ENCODE measurements at places on chromosomes 12 and 14.

GRCh38 chr14:60008042-60008441 lies 83.7 kb upstream of the PCNX4 start:
- no peak for DNase-seq

DNA sequence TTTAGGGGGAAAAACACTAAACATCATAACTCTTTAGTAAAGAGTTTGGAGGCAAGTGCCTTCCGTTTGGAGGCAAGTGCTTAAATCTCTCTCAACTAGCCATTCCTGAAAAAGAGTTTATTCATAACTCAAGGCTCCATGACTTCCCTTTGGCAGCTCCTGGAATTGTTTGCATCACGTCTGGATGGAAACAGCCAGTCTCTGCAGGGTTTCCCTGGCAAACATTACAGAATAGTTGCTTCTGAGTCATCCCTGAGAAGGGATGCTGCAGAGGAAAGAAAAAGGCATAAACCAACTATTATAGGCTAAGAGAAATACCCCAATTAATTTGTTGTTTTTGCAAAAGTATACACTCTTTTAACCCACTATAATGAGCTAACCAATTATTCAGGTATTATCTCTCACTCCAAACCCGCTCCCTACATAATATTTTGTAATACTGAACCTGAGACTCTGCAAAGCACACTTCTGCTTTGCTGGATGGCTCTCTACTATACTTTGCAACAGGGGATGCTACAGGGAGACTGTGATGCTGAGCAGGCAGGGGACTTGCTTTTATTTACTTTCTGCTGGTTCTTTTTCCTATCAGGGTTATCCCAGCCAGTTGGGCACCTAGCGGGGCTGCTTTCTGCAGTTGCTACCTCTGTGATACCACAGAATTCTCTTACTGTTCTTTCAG lies 497.7 kb downstream of the FUT8 start:
- peak; percentile 12 for DNase-seq

- no peak for DNase-seq
Measured at GRCh38 chr14:92734618-92735017, 13.8 kb downstream of the LGMN start.

DNA sequence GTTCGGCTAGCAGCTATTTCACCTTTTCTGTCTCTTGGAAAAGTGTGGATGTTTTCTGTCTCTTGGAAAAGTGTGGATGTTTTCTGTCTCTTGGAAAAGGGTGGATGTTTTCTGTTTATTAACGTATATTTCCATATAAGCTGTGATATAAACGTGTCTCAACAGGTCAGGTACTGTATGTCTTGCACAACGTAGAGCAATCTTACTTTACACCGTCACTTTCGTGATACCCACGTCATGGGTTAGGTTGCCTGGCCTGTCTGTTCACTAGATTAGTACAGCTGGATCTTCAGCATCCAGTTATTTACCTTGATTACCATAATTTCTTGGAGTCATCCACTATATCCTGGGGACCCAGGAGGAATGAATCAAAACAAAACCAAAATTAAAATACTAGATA lies 14.1 kb downstream of the CLEC7A start:
- DNase-seq, result no peak

DNA sequence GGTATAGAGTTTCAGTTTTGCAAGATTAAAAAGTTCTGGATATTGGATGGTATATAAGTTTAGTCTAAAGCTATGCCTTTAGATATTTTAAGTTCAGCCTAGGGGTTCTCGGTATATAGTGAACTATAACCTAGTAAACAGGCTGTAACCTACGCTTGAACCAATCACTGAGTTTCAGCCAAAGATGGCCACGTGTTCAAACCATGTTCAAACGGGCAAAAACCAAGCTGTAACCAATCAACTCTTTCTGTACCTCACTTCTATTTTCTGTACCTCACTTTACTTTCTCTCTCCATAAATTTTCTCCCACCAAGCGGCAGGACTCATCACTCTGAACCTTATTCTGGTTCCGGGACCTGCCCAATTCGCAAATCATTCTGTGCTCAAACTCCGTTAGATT lies 1.4 kb downstream of the TMBIM4 start:
- no peak for DNase-seq

- no peak for DNase-seq
Measured at GRCh38 chr12:6346235-6346832, 4.5 kb upstream of the TNFRSF1A start.

- no peak for DNase-seq
Measured at GRCh38 chr12:69630191-69630590, 19.5 kb upstream of the LRRC10 start.

DNA sequence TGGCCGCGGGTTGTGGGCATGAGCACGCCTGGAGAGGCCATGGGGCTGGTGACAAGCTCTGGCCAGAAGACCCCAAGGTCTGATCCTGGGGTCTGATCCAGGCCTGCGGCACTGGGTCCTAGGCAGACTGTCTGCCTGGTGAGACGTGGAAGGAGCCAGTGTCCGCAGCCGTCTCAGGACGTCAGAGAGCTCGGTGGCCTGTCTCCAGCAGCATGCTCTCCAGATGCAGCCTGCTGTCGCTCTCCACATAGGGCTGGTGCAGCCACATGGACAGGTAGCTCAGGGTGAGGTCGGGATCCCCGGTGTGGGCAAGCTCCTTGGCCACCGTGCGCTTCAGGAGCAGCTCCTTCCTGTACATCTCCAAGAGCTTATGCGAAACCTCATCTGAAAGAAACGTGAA lies 14.3 kb downstream of the CINP start:
- DNase-seq, result no peak

- peak; percentile 37 for DNase-seq
Measured at GRCh38 chr12:65123435-65124063, 2.4 kb upstream of the WIF1 start.

GRCh38 chr12:46946137-46946536 lies 120.3 kb upstream of the SLC38A4 start:
- peak; percentile 77 for DNase-seq

DNA sequence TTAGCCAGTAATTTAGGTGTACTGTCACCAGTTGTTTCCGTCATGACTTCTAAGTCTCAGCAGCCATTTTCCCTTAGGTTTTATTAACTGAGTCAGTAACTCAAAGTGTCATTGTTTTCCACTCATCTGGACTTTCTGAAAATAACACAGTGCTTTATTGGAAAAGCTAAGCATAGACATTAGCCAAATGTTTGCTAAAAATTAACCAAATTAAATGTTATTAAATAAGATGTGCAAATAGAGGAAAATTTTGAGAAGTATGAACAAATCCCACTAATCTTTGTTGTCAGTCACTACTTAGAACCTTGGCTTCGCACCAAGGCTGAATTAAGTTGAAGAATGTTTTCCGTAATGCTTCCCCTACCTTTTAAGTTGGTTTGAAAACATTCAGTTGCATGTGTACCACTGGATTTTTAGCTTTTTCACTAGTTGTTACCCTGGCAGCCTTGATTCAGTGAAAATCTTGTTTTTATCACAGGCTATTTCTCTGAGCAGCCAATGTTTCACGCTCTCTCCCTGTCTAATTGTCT lies 43.0 kb downstream of the BORCS5 start:
- DNase-seq, result no peak

DNA sequence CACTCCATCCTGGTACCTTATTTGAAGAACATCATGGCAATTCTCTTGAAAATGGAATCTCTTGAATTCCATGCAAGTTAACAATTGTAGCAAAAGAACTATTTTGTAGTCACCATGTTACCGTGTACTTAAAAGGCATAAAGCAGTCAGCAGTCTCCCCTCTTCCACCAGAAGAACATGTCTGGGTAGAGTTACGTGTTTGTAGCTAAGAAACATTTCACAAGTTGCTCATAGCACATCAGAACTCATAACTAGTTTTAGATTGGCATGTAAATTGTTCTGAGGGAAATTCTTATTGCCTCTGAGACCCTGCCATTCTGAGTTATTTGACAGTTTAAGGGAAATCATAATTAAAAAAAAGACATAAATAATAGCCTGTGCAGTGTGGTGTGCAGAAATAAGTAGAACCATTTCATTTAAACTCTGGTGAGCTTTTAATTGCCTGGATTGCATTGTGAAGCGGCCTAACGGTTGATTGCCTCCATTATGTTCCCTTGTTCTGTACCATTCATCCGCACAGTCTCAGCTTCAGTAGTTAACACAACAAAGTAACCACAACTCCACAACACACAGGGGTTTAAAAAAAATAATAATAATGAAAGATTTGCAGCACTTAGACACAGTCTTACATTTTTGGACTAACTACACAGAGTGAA lies 2.6 kb downstream of the LMO3 start:
- no peak for DNase-seq

DNA sequence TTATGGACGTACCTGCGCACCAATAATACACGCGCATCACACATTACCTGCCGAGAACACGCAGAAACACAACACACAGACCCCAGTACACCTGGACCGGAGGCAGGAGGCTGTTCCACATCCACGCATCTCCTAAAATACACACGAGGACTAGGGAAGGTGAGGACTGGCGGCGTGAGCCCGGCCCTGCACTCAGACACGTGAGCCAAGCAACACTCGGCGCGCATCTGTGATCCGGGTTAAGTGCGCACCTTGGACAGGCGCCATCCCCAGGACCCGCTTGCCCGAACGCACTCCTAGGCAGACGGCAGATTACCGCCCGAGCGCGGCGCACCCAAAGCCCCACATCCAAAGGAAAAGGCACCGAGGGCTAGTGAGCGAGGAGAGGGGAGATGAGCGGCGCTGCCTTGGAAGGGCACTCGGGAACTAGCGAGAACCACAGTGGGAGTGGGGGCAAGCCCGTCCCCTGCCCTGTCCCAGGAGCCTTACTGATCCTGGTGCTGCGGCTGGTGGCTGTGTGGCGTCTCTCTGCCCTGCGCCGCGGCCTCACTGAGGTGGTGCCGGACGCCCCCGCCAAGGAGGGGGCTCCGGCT lies 417 bp downstream of the GLS2 start:
- peak; percentile 17 for DNase-seq

- no peak for DNase-seq
Measured at GRCh38 chr14:95237958-95238340, 80.6 kb upstream of the DICER1 start.

DNA sequence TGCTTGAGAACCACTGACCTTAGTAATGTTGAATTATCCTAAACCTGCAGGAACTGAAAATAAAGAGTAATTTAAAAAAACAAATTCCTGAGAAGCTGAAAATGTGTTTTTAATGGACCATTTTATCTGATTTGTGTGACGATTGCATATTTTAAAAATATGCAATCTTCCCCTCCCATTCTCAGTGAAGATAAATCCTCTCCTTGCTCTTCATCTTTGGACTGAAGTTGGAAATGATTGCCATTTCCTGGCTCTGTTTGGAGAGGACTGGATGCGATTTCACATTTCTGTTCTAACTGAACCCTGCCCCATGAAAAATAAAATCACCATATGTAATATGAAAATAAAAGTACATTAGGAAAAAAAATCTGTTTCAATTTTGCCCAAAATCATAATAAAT lies 216.3 kb downstream of the SLC6A15 start:
- DNase-seq, result no peak

GRCh38 chr12:107748472-107748871 lies 12.5 kb downstream of the PRDM4 start:
- DNase-seq, result peak; percentile 79

DNA sequence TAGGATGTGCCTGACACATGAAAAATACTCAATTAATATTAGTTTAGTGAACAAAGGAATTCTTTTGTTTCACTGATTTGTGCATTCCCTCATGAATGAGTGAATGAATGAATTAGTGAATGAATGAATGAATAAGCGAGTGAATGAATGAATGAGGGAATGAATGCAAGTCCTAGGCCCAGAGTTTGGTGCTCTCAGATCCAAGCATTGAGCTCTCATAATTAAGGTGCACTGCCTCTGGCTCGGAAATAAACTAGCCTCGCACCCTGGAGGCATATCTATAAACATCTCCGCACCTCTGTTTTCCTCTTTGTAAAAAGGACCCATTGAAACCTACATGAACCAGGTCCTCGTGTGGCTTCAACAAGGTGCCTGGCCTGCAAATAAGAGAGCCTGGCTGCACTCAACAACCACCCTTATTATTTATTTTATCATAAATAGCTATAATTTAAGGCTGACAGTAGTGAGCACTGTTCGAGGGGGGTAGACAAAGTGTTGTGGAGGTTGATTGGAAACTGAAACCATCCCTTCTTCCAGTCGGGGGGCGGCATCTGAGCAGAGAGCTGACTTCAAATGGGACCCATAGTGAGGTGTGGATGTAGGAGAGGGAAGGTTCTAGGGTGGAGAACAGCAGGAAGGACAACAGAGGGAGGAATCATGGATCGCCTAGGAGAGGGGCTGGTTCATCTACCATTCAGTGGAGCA lies 316.8 kb downstream of the BCL11B start:
- DNase-seq, result no peak

- DNase-seq, result no peak
Measured at GRCh38 chr12:19277711-19278110, 148.2 kb downstream of the PLEKHA5 start.

- no peak for DNase-seq
Measured at GRCh38 chr14:96194657-96195431, 9.8 kb upstream of the BDKRB2 start.

- DNase-seq, result peak; percentile 18
Measured at GRCh38 chr12:112559784-112560183, 141.0 kb downstream of the PTPN11 start.

GRCh38 chr12:108337235-108338223 lies 1.6 kb downstream of the CMKLR1 start:
- peak; percentile 17 for DNase-seq

GRCh38 chr12:21599143-21599999 lies 5.3 kb downstream of the GYS2 start:
- no peak for DNase-seq

- no peak for DNase-seq
Measured at GRCh38 chr14:74610866-74611649, 979 bp downstream of the LTBP2 start.

- no peak for DNase-seq
Measured at GRCh38 chr12:88996200-88996788, 356.0 kb downstream of the DUSP6 start.

DNA sequence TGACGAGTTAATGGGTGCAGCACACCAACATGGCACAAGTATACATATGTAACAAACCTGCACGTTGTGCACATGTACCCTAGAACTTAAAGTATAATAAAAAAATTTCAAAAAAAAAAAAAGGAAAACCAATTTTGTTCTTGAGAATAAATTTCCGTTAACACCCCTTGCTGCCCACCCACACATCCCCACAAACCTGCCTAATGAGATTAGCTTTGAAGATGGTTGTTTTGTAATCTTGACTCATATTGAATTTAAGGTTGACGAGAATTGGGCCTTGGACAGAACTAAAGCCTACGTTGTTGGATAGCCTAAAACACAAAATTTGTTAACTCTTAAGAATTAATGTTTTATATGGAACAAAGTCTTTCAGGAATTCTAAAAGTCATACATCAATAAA lies 52.9 kb downstream of the SYT1 start:
- DNase-seq, result no peak

- peak; percentile 11 for DNase-seq
Measured at GRCh38 chr12:119843100-119843499, 34.0 kb downstream of the CIT start.

Measured in EL (cell line).